ENCODE measurements at places on chromosomes 11 and 22.
A peak's percentile ranks its signal among the peaks of the same experiment; 100 is the strongest.

GRCh38 chr11:68710409-68710808 lies 26.1 kb downstream of the GAL start:
- DNase-seq, result no peak

DNA sequence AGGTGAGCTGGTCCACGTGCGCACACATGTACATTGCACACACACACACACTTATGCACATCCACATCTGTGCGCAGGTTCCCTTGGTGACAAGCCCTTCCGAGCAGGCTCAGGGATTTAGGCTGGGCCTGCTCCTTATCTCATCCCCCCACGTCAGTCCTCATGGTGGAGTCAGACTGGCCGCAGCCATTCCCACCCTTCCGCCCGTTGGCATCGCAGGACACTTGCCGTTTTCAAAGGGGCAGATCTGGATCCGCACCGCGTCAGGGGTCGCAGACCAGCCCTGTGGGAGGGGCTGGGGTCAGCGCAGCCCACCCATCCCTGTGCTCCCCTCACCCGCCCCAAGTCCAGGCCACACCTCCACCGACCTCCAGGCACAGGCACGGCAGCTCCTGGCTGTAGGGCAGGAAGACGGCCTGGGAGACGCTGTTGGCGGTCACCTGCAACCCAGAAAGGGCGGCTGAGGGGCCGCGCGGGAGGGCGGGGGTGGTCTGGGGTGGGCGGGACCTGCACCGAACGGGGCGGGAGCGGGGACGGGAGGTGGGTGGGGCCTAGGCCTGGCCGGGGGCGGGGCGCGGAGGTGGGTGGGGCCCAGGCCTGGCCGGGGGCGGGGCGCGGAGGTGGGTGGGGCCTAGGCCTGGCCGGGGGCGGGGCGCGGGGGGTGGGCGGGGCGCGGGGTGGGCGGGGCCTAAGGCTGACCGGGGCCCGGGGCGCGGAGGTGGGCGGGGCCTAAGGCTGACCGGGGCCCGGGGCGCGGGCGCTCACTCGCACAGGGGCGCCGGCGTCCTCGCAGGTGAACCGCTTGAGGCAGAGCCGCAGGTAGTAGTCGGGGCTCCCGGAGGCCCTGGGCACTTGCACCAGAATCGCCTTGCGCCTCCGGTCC lies 13.3 kb downstream of the IL17REL start:
- no peak for DNase-seq

DNA sequence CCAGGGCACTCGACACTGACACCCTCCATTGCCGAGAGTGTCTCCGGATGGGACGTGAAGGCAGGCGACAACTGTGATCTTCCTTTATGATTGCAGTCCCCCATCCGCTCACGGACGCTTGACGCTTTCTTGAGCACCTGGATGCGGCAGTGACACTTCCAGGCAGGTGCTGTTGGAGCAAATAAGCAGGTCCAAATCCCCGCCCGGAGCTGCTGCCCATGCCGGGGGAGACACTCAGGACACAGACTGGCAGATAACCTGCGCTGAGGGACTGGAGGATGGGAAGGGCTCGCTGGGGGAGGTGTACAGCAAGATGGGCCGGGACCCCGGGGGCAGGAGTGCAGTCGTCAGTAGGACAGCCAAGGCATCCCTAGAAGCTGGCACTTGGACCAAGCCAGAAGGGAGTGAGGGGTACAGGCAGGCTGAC lies 1403.5 kb downstream of the BRD1 start:
- DNase-seq, result no peak

DNA sequence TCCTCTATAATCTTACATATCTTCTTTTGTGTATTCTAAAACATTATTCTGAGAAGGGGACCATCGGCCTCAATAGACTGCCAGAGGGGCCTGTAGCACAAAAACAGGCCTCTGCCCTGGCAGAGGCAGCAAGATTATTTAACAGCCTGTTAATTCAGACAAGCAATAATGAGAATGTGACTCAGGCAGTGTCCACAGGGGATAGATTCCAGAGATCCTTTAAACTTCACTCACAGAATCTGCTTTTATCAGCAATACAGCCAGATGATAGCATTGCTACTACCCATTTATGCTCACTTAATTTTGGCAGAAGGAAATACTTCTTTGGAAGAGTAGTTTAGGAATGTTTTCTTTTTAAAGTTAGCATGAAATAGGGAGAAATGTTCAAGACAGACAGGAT lies 44.9 kb downstream of the AAMDC start:
- no peak for DNase-seq

GRCh38 chr11:8593935-8594909 lies at the start of gene STK33:
TSS of gene STK33 (minus strand) at chr11:8594228. CDS start at chr11:8474905, 119,323 bp downstream.
- peak; percentile 50 for DNase-seq

DNA sequence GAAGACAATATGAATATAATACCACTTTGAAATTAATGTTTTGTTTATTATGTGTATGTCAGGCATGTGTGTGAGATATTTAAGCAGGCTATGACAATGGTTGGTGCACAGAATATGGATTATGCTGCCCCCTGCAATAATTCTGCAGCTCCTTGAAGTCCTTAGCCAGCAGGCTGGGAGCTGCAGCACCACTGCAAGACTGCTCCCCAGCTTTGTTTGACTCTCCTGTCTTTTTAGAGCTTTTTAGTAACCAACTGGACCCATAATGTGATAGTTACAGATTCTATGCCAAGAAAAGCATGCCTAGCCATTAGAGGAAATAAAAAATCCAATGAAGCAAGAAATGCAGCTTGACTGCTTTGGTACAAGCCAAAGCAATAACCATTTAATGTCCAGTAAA lies 535.1 kb downstream of the TMEM135 start:
- no peak for DNase-seq

DNA sequence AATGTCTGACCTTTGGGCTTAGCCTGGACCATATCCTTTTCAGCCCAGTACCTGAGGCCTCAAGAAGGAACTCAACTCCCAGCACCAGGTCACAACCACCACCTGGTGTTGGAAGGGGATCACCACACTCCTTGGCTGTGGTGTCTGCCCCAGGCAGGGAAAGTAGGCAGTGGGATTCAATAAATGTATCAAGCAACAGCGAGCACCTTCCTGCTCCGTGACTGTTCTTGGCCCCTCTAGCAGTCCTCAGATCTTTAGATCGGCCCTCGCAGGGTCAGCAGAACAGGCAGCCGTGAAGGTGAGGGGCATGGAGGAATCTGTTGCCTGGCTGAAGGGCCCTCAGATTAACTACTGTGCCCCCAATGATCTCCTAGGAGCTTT lies 15.9 kb downstream of the ARFGAP2 start:
- no peak for DNase-seq

- DNase-seq, result no peak
Measured at GRCh38 chr22:40224702-40225101, 47.0 kb downstream of the TNRC6B start.

GRCh38 chr11:88421530-88421929 lies 84.0 kb upstream of the CTSC start:
- no peak for DNase-seq

Data from NCI-H510A treated with DMSO at 0.1 percent for 48 hours (cell line).